Midbrain (tissue), 1 donor: ENCODE measurements at places on chromosomes 16 and 17.

DNA sequence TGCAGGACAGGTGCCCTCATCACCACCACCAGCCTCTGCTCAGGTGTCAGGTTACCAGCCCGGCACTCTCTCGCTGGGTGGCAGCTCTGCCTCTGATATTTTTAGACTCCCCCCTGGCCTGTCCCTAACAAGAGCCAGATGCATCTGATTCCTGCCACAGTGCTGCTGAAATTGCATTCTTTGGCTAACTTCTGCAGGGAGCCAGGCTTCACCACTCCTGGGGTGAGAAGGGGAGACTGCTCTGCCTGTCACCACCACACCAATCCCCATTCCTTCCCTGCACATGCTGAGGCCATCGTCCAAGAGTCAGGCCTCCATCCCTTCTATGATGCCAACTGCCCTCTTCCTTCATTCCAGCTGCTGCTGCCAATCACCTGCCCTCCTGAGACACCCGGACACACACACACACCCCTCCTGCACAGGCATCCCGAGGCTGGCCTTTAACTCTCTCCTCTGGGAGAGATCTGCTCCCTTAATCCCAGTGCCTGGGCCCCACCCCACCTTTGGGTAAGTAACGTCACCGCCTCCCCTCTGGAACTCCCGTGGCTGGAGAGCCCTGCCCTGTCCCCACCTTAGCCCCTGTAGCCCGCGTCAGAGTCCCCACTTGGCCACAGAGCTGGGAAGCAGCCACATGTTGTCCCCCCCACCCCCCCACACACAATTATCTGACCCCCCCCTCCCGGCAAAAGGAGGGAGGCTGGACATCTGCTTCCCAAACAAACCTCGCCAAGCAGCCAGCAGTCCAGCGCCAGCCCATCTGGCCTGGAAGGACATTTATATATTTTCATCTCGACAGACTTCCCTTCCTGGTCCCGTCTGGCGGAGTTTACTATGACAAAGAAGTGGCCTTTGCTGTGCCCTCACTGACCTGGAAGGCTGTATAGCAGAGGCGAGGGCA, 2.8 kb downstream of the EMP2 start:
- DNase-seq = no peak

GRCh38 chr17:12665263-12666210, at the start of gene MYOCD:
Gene MYOCD, plus strand, starts transcription at chr17:12665890. Its CDS starts 299 bp downstream, at chr17:12666189.
- DNase-seq = no peak

GRCh38 chr16:16184594-16184993, 38.7 kb downstream of the ABCC6 start:
- no peak for DNase-seq

- no peak for DNase-seq
Observed at GRCh38 chr16:20676837-20677236, 20.6 kb downstream of the ACSM1 start.

DNA sequence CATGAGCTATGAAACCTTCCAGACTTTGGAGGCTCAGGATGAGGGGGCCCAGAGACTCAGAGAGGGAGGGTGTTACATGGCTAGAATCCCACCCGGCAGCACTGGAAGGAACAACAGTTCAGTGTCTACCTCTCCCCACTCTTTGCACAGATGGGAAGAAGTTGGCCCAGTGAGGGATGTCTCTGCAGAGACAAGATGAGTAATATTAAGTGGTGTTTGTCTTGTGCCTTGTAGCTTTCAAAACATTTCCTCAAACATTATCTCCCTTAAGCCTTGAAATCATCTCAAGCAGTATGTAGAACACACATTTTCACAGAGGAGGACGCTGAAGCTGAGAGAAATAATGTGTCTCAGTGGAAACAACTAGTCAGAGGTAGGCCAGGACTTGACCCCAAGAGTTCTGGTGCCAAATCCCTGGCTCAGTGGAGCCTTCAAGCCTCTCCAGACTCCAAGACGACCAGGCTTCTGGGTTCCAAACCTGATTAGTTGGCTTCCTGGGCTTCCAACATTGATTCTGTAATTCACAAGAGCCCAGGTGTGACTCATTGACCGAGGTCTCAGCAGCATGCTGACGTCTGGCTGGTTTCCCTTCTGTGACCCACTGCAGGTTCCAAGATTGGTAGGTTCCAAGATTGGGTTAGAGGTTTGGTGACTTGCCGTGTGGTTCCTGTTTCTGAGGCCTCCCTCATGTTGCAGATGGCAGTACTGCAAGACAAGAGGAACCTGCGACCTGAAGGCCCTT, 7.4 kb downstream of the RNF112 start:
- DNase-seq = no peak

DNA sequence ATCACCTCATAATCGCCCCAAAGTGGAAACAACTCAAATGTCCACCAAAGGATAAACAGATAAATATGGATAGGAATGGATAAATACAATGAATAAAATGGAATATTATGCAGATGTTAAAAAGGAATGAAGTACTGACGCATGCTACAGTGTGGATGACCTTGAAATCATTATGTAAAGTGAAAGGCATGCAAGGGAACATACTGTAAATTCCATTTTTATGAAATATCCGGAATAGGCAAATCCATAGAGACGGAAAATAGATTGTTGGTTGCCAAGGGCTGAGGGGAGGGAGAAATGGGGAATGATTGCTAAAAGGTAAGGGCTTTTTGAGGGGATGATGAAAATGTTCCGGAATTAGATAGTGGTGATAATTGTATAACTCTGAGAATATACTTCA, 36.0 kb downstream of the STAT5B start:
- no peak for DNase-seq
